Brain microvascular endothelial cell (primary cell): ENCODE measurements at places on chromosomes 1 and 21.

DNA sequence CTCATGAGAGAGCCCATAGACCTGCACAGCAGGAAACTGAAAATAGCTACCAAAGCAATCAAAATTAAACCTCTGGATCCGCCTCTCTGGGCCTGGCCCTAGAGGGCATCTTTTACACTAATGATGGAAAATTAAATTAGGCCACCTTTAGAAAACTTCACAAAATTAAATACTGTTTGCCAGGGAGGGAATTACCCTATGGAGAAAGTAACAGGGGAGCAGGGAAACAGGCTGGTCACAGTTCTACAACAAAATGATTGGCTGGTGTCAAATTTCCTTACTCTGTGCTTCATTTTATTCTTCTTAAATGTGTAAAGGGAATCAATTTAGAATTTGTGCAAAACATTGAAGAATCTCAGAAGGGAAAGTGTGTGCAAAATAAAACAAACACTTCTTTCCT, 62.4 kb downstream of the SPATA46 start:
- DNase-seq, result no peak

DNA sequence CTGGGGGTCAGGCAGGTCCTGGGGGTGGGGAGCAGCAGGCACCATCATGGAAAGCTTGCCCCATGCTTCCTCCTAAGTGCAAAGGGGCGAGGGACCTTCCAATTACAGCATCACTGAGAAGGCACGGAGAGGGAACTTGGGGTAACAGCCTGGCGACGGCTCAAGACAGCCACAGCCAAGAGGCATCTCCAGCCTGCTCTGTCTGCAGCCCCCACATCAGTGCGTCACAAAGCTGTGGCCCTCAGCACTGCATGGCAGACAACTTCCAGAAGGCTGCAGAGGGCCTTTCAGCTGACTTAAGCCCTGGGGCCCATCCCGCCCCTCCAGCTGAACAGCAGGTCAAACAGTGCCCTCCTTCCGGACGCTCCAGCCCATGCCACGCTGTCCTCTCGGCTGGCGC, 13.2 kb upstream of the GPR153 start:
- no peak for DNase-seq

- DNase-seq, result no peak
Measured at GRCh38 chr1:227781314-227781930, 34.1 kb upstream of the PRSS38 start.

GRCh38 chr1:244204004-244204403, 152.9 kb downstream of the ZBTB18 start:
- no peak for DNase-seq

DNA sequence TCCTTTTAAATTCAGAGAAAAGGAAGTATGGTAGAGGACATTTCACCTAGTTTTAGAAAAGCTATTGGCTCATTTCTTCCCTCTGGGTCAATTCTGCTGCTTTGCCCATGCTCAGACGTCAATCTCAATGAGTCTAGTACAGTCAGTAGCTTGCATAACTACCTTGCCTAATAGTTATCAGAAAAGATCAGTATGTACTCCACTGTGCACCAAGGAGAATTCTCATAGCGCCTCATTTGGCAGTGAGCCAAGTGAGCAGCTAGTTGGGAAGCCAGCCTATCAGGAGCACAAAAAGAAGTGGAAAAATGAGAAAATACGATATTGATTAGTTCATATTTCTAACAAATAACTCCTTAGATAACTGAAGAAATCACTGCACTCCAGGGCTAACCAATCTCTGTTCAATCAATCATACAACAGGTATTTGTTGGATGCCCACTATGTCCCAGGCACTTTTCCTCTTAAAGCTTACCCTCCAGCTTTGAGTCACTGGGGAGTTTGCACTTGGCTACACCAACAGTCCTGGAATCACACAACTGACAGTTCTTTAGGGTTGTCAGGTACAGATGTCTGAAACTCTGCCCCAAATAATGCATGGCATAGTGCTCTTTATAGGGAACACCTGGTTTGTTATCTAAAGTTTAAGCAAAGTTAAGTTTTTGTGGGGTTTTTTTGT, 50.2 kb downstream of the PRDX6 start:
- peak; percentile 11 for DNase-seq
